ENCODE measurements at places on chromosomes 11 and 22. TPM values are rescaled to one million over a fixed set of nuclear protein-coding genes. Genes with fewer than 3 reads are reported as not detected.

DNA sequence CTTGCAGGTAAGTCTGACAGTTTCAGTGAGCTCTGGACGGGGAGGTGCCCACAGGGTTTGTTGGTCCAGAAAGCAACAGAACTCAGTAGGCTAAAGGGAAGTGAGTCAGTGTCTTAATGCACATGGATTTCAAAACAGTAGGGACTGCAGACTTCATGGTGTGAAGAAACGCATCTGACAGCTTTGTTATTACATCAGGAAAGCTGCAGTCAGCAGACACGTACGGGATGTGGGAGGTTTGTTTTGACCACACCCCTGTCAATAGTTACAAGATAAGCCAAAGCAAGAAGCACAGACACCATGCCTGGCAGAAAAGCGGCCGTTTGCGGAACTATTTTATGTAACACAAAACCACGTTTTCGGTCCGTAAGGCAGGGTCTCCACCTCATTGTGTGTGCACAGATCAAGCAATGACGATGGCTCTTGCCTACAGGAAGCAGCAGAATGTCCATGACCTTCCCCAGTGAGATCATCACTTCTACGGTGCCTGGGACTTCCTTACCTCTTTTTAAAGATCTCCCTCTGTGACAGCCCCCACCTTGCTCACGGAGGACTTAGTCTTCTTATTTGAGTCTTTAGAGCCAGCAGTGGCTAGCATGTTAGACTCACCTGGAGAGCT, 58.2 kb upstream of the FTH1 start:
- peak; percentile 71 for DNase-seq

DNA sequence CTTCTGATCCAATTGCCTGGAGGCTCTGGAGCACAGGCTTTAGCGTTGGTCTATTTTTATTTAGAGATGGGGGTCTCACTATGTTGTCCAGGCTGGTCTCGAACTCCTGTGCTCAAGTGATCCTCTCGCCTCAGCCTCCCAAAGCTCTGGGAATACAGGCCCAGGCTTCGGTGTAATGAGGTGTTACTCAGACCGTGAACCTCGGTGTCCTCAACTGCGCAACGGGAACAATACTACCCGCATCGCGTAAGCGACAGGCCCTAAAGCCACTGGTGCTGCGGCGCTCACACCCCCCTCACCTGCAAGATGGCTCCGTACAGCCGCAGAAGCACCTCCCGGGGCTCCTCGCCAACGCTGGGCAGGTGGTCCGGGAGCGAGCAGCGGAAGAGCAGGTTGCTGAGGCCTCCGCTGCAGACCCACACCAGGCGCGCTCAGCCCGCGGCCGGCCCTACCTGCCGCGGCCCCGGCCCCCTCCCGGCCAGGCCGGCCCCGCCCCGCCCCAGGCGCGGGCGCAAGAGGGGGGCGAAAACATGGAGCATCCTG, 628 bp downstream of the CHKB start:
- DNase-seq: no peak

- no peak for DNase-seq
Measured at GRCh38 chr11:28251257-28251656, 143.1 kb downstream of the METTL15 start.

- DNase-seq: no peak
Measured at GRCh38 chr11:112797648-112798293, 163.4 kb upstream of the NCAM1 start.

DNA sequence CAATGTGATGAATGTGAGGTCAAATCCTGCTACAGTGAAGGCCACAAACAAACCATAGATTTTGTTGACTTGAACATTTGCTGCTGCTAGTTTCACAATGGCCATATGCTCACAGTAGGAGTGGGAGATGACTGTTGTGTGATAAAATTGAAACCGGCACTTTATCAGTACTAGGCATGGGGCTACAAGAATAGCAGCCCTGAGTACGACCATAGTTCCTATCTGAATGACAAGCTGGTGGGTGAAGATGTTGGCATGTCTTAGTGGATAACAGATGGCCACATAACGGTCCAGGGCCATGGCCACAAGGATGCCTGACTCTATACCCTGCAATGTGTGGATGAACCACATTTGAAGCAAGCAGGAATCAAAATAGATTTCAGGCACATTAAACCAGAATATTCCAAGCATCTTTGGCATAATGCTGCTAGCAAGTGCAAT, 2.8 kb downstream of the OR52A1 start:
- no peak for DNase-seq

DNA sequence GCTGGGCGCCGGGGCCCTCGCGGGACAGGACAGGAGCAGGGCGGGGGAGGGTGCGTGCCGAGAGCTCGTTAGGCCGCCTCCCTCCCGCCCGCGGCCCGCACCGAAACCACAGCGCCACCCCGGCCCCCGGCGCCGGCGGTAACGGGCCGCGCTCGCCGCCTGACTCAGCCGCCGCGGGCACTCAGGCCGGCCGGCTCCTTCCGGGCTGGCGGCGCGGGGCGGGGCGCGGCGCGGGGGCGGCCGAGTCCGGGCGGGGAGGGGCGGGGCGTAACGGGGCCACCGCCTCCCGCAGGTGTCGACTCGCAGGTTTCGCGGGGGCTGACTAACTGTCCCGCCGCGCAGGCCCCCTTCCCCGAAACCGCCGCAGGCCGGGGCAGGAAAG, at the start of gene AP5B1:
Gene AP5B1 (minus strand): TSS at position 207 of the 382 bp plus-strand sequence. CDS start 385 bp downstream, outside the sequence.
- DNase-seq: no peak

Gene BAIAP2L2
- 0.09 TPM for polyA plus RNA-seq

DNA sequence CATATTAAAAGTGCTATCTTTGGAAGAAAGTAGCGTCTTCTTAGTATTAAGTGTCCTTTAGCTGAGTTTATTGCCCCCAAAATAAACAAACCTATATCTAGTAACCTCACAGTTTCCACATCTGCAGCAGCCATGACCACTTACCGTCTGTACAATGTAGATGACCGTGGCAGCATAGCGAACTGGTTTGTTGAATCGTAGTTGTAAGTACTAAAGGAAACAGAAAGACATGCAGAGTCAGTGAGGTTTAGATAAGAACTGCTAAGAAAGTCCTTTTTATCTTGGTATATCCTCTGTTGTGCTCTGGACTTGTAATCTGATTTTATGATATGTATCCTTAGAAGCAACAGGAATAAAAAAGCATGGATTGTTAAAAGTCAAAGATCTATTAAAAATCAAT, 9.4 kb downstream of the SLC5A12 start:
- no peak for DNase-seq

DNA sequence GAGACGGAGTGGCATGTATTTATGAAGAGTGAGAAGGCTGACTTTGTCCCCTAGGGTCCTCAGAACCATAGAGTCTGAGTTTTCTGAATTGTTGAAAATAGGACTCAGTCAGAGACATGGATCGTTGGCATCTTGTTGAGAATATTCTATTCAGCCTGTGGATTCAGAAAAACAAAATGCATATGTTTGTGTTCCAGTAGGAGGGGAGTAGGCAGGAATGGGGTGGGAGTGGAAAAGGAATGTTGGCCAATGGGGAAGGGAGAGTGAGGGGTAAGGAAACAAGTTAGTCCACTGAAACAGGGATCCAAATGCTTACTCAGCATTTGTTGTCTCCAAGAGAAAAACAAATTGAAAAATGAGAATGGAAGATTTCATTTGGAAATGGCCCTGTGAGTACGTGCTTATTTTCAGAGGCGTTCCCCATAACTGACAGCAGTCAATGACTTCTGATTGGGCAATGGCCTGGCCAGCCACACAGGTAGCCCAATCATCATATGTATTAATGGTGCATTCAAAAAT, 14.7 kb downstream of the BARX2 start:
- DNase-seq: no peak

DNA sequence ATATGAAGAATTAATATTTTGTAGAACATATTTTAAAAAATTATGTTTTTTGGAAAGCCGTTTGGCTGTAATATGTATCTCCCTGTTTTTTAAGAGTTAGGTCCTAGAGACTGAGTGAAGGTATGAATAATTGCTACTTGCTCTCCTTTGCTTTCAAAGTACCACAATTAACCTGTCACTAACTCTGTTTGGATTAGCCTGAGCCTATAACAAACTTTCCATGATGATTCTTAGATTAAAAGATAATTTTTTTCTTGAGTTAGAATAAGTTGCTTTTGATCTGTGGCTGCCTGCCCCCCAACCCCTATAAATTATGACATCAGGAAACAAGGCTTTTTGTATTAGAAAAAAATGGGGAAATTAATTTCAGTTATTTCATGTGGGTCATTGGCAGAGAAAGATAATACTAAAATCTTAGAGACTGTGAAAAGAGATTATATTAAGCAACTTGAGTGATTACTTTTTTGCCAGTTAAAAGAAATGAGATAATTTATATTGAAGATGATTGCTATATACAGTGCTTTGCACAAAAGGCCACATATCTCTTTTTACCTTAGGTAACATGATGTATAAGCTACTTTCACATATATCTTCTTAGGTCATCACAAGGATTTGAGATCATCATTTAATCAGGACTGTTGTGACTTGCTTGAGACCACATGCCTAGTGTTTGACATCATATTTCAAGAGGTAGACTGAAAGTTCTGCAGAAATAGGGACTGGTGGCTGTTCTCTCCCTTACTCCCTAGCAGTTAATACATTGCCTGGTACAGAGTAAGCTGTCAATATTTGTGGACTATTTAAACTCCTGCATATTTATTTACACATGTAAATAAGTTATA, 9.6 kb downstream of the MTMR3 start:
- no peak for DNase-seq

DNA sequence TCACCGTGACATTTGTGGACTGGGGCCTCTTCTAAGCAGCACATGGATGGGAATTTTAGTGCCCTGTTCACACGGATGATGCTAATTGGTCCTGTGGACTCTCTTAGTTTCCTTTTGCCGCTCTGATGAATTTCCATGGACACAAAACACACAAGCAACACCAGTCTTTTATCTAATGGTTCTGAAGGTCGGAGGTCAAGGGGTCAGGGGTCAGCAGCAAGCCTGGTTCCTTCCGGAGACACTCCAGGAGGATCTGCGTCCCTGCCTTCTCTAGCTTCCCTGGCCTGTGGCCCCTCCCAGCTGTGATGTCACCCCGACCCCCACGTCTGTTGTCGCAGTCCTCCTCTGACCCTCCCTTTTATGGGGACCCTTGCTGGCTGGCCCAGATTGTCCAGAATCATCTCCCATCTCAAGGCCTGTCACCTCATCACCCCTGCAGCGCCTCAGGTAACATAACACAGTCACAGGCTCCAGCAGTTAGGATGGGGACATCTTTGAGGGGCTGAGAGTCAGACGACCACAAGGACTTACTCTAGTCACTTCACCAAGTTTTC, 6.8 kb downstream of the NADSYN1 start:
- no peak for DNase-seq

Gene C1QTNF4
- polyA plus RNA-seq: 0.14 TPM

GRCh38 chr11:57244911-57245310, 7.9 kb upstream of the APLNR start:
- DNase-seq: no peak

DNA sequence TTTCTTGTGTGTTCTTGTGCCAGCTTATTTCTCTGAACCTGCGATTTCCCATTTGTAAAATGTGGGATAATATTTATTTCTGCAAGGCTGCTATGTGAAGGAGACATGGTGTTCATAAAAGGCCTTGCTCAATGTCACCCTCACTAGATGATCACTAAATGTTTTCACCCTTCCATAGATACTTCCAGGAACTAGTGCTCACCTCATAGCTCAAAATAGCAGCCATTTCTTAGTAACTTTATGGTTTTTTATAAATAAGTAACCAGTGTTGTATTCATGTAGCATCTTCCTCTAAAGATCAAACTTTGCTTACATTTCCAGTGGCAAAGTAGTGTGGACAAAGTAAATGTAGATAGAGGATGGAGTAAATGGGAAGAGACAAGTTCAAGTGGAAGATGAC, 23.8 kb downstream of the SYTL2 start:
- no peak for DNase-seq

GRCh38 chr22:23071230-23072076, 1.1 kb downstream of the GNAZ start:
- no peak for DNase-seq

DNA sequence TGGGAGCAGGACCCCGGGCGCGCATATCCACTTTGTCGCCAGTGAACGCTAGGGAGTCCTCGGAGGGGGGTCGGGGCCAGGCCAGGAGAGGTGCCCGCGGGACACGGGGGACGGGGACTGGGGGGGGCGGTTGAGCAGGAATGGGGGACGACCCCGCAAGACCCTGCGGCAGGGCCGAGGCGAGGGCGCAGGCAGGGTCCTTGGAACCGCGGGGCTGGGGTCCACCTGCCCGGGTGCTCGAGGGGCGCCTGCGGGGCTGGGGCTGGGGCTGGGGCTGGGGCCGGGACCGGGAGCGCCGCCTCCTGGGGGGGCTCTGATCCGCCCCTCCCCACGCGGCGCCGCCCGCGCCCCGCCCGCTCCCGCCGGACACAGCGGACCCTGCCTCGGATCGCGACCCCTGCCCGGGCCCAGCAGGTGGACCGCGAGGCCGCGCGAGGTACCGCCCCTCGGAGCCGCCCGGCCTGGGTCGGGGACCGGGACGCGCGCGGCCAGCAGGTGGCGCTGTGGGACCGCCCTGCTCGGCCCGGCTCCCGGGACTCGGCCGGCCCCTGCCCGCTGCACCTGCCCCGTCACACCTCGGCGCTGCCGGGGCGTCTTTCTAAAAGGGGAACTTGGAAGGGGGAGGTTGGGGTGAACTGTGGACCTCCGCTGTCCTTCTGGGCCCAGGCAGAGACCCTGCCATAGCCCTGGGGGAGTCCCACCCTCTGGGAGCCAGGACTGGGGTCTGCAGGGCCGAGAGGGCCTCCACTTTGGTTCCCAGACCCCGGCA, 11.0 kb downstream of the CRELD2 start:
- no peak for DNase-seq

Gene ASPHD2
- polyA plus RNA-seq: 1.9 TPM

Gene TMPRSS13
- not detected for polyA plus RNA-seq

- DNase-seq: peak; percentile 54
Measured at GRCh38 chr11:35116762-35117640, 22.0 kb upstream of the CD44 start.

DNA sequence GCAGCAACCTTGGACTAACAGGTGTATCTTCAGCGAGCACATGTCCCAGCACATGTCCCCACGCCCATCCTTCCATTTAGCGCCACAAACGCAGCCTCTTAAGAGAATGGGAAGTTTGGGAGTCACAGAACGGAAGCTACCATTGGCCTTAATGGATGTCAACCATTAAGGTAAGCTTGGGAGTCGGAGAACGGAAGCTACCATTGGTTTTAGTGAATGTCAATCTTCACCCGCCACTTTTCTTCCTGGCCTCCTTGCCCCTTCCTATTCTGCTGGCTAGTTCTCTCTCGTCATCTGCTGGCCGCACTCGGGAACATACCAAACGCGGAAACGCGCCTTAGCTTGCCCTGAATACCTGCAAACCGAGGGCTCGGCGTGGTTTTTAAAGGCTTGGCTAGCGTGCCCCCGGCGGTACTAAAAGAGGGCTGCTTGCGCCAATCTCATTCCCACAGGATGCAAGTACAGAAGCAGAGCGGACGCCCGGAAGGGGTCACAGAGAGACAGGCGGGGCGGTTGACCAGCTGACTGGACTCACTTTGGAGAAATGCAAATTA, 24.3 kb downstream of the GLYATL1 start:
- peak; percentile 27 for DNase-seq

Gene ZNF74
- 8.4 TPM for polyA plus RNA-seq

DNA sequence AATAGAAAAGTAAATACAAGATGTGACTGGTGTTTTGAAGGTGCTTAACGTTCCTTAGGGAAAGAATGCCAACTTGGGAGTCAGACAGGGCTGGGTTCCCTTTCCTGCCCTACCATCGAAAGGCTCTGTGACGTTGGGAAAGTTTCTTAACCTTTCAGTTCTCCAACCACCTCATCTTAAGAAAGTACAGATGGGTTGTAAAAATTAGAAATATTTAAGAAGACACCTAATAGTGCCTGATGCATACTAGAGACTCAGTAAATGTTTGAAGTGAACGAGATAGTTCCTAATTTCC, 1.1 kb downstream of the GTPBP1 start:
- no peak for DNase-seq

- DNase-seq: no peak
Measured at GRCh38 chr11:83656796-83657330, 370.7 kb upstream of the CCDC90B start.

Measured in AG04450 (cell line).